Frontal cortex (tissue), 4 donors: ENCODE measurements at places on chromosomes 16 and 17.
A peak's percentile ranks its signal among the peaks of the same experiment; 100 is the strongest.

DNA sequence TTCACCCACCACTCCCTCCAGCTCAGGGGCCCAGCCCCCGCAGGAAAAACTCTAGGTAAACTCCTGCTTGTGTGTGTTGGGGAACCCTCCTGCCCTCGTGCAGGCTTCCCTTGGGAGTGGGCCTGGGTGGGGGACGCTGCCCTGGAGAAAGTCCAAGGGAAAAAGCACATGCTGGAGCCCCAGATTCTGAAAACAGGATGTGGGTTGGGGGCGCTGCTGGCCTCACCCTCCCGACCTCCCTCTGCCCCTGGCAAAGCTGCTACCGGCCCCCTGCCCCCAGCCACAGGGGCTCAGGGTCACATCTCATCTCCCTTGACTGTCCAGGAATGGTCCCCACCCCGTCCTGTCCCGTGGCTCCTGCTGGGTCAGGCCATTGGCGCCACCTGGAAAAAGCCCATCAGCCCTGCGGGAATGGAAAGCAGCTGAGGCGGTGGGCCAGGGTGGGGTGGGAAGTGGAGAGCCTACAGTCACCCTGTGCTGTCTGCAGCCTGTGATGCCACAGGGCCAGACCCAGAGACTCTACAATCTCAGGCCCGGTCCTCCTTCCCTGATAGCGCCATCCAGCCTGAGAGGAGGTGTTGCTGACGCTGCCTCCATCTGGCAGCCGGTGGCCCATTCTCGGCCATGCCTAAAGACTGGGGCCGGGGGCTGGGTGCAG is 2.5 kb upstream of the GJD3 start:
- no peak for DNase-seq

DNA sequence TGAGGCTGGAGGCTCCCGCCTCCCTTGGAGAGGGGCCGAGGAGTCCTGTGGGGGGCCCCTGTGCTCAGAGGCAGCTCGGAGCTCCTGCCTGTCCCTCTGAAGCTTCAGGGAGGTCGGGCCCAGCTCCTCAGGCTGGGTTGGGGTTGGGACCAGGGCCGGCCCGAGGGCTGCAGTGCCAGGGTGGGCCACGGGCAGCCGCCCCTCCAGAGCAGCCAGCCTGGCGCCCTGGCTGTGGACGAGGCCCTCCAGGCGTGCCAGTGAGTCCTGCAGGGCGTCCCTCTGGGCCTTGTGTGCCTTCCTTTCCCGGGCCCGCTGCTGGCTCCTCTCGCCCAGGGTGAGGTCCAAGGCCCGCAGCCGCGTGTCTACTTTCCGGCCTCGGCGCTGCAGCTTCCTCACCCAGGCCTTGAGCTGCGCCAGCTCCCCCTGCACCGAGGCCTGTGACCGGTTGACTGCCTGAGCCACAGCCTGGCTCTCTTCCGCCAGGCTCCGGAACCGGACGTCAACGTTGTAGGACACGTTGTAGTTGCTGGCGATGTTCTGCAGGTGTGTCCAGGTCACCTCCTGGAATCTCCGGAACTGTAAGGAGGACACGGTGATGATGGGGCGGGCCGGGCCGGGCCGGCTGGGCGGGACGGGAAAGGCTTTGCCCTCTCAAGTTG is 1.2 kb downstream of the PTX4 start:
- no peak for DNase-seq

DNA sequence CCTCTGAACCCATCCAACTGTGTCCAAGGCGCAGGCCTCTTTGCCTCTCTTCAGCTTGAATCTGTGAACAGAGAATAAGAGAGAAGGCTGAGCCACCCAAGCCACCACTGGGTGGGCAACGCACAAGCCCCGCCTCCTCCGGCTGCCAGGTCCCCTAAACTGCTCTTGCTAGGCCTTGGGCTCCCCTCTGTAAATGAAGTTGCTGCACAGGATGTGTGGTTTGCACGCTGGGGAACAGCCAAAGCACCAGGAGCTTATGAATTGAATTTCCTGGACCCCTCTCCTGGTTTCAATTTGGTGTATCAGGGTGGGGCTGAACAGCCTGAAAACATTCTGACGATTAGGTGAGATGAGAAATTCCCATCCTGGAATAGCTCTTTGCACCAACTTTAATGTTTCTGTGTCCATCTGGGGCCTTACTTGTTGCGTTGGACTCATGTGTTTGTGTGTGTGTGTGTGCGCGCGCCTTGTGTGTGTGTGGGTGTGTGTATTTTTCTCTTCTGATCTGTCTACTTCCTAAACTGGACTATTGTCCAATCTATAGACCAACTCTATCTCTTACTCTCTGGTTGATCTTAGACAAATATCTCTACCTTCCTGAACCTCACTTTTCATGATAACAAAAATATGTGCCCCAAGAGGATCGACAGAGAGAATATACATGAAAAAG is 2.3 kb downstream of the CCL1 start:
- DNase-seq = no peak

DNA sequence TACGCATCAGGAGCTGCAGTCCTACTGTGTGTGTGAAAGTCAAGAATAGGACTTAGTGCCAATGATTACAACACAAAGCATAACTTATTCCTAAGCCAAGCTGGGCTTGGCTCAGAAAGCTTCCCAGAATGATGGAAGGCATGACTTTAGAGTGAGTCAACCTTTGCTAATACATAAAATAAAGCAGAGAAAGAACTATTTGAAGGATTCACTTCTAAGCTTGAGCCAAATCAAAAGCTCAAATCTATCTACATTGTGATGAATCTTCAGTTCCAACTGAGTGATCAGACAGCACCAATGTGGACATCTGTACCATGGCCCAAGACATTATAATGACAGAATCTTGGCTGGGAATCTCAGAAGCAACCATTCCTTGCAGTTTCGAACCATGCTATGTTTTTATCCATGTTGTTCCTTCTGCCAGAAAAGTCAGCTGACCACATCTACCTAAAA is 41.4 kb downstream of the SMG6 start:
- DNase-seq = no peak

GRCh38 chr16:2243031-2243528 is 6.8 kb downstream of the DNASE1L2 start:
- peak; percentile 18 for DNase-seq

DNA sequence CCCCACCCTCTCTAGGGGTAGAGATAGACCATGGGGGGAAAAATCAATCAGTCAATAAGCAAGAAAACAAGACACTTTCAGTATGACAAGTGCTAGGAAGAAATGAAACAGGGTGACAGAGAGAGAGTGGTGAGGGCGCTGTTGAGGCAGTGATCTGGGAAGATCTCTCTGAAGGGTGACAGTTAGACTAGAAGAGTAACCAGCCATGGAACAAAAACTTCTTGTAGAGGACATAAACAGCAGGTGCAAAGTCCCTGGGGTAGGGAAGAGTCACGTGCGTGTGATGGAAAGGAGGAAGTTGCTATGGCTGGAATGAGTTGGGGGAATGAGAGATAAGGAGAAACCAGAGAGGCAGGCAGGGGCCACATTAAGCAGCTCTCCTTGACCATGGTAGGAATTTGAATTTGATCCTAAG is 16.8 kb upstream of the EMP2 start:
- DNase-seq = no peak

GRCh38 chr17:20092261-20092867 is 83.2 kb downstream of the SPECC1 start:
- no peak for DNase-seq

GRCh38 chr17:3582915-3583314 is 25.3 kb upstream of the TRPV3 start:
- DNase-seq = no peak

DNA sequence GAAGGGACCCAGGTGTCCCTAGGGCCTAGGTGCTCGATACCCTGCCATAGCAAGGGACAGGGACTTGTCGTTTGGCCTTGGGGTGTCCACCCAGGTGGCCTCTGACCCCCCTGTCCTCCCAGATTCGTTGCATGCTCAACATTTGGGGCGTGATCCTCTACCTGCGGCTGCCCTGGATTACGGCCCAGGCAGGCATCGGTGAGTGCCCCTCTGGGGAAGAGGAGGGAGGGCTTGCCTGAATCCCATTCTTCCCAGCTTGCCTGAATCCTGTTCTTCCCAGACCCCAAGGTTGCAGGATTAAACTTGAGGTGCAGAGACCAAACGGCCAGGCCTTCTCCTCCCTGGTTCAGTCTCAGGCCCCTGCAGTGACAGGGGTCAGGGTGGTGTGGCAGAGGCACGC is 3.2 kb downstream of the SLC12A3 start:
- no peak for DNase-seq

DNA sequence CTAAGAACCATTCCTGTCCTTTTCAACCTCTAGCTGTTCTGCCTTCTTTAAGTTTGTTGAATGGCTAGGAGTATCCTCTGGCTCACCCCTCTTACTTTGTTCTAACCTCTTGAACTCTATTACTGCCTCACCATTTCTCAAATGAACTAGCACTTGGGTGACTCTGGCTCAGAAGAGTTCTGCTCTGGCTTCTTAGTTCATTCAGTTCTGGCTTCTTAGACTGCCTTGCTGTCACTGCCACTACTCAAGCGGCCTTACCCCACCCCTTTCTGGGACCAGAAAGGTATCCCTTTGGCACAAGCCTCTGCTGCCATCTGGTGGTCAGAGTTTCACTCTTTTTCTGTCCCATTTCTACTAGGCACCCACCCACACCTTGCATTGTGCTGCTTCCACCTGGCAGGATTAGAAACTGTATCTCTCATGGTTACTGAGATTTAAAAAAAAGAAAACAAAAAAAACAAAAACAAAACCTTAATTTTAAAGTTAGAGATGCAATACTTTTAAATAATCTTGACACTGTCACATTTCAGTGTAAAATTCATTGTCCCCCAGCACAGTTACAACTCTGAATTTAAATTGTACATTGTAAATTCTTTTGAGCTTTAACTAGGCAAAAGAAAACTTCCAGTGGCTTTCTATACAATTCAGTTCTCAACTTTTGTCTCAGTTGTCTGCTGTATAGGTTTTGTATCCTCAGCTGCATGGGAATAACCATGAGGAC is 6.9 kb upstream of the ABCA10 start:
- DNase-seq = peak; percentile 20

DNA sequence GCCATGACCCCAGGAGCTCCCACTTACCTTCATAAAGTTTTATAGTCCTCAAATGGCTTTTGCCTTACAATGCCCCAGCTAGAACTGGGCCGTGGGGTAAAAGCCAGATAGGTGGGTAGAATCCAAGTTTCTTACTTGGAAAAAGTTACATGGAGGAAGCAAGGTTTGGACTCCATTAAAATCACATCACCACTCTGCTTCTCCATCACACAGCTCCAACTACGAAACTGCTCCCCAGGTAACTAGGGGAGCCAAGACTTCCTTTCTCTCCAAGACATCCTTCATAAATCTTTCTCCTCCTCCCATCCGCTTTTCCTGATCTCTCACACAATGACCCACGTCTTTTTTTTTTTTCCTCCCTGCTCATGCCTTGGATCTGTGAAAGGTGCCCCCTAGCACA is 130.8 kb upstream of the RCVRN start:
- DNase-seq = no peak
